ENCODE measurements at places on chromosomes 1 and 21.

DNA sequence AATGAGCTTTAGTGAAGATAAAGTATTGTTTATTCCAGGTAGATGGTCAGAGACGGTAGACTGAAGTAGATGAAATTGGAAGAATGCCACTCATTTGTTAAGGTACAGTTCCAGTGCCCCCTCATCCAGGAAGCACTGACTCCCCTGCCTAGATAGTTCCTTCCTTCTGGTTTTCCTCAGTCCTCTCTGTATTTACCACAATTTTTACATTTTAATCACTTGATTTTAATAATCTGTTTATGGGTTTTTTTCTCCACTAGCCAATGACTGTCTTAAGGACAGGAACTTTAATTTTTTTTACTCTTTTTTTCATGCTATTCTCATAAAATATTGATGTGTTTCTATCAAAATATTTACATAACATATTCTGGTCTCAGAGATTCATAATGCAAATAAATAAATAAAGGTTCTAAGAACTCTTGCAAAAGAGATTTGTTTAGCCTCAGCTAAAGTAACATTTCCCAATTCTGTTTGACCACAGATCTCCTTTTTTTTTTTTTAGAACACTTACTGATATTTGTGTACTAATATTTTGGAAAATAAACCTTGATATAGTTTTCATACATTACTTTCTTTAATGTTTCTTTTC is 651.6 kb downstream of the PLPP3 start:
- DNase-seq: no peak

- peak; percentile 9 for DNase-seq
Measured at GRCh38 chr1:183685112-183685713, 32.1 kb upstream of the APOBEC4 start.

GRCh38 chr1:14280909-14281308 is 317.6 kb upstream of the KAZN start:
- DNase-seq: no peak

- no peak for DNase-seq
Measured at GRCh38 chr1:94322696-94323095, 85.3 kb upstream of the ARHGAP29 start.

DNA sequence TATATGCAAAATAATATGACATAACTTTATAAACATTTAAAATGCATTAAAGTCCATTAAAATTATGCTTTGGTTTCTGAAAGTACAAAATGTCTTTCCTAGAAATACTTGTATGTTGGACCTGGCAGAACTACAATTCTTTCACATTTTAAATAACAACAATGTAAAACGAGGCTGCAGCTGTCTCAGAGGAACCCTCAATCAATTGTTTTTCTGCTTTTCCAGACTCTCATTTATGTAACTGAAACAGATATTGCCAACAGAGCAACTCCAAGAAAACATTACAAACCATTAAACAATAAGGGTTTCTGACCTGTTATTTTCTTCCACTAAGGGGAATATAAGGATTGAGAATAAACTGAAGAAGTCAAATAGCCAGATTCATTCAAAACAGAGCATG is 1193.4 kb downstream of the NCAM2 start:
- DNase-seq: no peak

GRCh38 chr21:28747464-28747863 is 245.2 kb downstream of the LTN1 start:
- DNase-seq: no peak

- DNase-seq: peak; percentile 44
Measured at GRCh38 chr1:171226747-171227370, 21.4 kb upstream of the FMO1 start.

GRCh38 chr1:16298653-16299052 is 53.6 kb downstream of the FBXO42 start:
- no peak for DNase-seq

GRCh38 chr1:159141584-159142390 is 29.6 kb upstream of the CADM3 start:
- no peak for DNase-seq

DNA sequence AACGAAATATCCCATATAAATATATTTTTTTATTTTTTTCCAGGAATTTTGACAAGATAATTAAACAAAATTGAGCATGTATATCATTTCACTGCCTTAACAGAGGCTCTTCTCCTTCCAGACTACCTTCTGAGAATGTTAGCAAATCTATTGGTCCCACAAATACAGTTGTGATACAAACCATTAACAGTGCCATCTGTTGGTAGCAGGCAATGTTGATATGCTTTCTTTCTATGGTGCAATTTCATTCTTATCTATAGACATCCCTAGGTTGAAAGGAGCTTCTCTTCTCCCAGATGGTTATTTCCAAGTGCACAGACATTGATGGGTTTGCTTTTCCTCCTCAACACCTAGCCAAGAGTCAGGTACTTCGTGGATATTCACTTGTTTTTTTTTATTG is 303.6 kb downstream of the USH2A start:
- DNase-seq: no peak

GRCh38 chr1:112478314-112478713 is 30.5 kb upstream of the WNT2B start:
- DNase-seq: no peak

DNA sequence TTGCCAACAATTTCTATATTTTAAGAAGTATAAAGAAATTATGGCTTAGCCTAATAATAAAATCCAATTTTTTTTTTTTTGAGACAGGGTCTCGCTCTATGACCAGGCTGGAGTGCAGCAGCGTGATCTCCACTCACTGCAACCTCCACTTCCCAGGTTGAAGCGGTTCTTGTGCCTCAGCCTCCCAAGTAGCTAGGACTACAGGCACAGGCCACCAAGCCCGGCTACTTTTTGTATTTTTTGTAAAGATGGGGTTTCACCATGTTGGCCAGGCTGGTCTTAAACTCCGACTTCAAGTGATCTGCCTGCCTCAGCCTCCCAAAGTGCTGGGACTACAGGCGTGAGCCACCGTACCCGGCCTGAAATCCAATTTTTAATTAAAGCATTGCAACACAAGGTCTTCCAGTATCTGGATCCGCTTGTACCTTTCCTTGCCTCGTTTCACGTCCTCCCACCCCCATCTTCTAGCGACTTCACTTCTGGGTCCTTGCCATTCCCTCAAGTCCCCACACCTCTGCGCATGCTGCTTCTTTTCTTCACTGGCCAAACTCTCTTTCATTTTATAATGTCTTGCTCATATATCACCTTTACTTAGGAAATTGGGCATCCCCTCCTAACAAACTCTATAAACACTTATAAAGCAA is 2.3 kb downstream of the FUBP1 start:
- no peak for DNase-seq

- no peak for DNase-seq
Measured at GRCh38 chr1:241779897-241780296, 68.1 kb upstream of the EXO1 start.

DNA sequence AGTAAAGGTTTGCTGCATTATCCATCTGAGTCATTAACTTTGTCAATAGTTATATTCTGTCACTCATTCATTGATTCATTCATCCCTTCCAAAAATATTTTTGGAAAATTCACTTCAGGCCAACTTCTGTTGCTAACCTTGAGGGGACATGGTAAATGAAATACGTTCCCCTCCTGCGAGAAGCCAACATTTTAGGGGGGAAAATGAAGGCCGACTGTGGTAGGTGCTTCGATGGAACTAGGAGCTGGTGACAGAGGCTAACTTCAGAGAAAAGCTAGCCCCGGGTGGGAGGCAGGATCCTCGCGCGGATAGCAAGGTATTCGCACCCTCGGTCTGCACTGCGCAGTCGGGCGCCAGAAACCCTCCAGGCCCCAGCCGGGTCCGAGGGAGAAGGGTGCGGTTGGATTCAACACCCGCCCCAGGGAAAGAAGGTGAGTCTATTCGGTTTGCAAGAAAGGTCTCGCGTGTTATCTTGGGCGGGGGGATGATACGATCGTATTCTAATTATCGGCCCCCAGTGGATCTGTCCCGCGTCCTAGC is 646 bp upstream of the RRP15 start:
- no peak for DNase-seq

DNA sequence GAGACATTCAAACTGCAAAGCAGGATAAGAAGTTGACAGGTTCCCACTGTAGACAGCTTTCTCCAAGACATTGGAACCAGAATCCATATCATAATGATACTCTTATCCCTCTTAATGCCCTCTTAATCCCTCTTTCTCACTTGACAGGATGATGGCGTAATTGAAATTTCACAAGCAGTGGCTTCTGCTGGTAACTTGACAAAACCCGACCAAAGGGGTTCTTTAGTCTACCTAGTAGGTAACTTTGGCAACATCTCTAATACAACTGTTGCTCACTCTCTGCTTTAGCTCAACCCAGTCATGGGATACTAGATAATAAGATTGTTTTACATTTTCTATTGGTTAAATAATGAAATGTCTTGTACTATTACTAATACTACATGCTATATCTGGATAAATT is 34.7 kb downstream of the S100A10 start:
- DNase-seq: no peak

DNA sequence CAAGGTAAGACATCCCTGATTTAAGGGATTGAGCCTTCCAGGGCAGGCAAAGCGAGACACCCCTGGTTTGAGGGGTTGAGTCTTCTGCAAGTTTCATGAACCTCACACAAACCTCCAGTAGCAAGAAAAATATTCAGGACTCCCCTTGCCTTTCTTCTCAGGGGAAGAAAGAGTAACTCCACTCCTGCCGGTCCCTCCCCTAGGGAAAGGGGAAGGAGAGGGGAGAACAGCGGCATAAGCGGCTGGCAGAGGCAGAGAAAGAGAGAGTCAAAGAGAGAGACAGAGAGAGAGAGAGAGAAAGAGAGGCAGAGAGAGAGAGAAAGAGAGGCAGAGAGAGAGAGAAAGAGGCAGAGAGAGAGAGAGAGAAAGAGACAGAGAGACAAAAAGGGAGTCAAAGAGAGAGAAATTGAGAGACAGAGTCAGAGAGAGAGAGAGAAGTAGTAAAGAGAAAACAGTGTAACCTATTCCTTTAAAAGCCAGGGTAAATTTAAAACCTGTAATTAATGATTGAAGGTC is 29.5 kb upstream of the CBR3 start:
- DNase-seq: no peak

DNA sequence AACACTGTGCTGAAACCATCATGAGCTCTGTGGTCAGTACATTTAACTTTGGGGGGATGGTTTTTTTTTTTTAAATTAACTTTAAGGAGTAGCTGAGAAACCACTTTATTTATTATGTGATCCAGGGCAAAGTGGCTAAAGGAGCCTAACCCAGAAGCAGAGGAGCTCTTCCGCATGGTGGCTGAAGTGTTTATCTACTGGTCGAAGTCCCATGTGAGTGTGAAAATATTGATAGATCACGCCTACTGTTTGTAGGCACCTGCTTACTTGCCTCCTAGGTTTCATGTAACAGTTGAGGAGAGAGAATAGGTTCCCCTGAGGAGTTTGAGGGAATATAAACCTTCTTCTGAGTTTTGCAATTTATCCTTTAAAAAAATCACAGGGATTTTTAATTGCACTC is 181.4 kb downstream of the ZP4 start:
- no peak for DNase-seq

DNA sequence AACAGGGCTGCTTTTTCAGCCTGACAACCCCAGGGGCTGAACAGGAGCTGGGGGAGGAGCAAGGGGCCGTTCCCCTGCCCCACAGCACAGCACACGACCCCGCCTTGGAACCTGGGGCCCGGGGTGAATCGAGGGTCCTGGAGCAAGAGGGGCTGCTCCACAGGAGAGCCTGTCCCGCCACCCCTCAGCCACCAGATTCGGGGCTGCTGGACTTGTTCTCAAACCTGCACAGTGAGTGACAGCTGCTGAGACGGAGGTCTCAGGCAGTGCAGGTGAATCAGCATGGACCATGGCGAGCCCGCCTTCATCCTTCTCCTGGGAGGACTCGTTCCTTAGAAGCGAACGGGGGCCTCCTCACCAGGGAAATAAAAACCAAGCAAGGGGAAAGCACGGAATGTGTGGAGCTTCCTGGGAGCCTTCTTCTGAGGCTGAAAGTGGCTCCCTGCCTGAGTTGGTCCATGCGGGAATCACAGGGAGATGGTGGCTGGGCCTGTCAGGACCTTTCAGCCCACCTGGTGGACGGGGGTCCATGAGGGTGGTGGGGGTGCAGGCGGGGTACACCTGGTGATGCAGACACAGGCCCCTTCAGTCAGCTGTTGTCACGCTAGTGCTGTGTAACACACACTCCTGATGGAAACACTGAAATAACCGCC is 125.4 kb downstream of the SIK1 start:
- DNase-seq: no peak

DNA sequence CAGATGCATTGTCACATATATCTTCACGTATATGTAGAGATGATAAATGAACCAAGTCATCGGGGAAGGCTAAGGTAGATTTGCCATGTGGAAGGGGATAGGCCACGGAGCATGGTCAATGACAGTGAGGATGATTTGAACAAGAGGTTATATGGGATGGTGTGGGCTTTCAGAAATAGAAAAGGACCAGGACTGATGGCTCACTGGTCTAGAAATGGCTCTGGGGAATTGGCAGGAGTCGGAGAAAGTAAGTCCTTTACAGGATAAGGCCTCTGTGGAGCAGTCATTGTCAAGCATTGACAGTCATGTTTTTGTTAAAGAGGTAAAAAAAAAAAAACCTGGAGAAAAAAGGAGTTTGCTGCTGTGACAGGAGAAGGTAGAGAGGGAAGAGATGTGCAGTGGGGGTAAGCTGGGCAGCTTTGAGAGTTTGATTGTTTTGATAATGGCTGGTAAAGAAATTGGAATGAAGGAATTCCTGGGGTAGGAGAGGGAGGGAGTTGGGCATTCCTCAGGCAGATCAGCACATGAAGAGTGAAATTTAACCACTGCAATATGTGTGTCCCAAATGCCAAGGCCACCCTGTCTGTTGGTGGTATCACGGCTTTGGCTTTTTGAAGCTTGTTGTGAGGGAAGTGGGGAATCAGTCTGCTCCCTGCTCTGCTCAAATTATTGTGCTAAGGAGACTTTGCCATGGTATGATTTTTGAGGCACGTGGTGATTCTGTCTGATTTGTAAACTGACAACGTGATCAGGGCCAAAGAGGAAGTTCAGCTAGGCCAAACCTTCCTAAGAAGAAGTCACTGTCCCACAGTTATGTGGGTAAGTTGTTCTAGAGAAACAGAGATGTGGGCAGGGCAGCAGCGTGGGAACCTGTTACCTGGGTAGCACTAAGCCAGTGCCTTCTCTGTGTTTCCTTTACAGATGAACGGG is 26.0 kb downstream of the MACF1 start:
- no peak for DNase-seq

DNA sequence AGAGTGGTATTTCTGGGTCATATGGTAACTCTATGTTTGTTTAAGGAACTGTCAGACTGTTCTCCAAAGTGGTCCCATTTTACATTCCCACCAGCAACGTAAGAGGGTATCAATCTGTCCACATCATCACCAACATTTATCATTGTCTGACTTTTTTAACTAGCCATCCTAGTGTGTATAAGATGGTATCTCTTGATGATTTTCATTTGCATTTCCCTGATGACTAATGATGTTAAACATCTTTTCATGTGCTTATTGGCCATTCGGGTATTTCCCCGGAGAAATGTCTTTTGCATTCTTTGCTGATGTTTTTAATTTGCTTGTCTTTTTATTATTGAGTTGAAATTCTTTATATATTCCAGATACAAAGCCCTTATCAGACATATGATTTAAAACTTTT is 370.1 kb upstream of the NR5A2 start:
- no peak for DNase-seq

GRCh38 chr1:232472485-232473041 is 157.4 kb downstream of the SIPA1L2 start:
- DNase-seq: no peak

- DNase-seq: peak; percentile 32
Measured at GRCh38 chr1:209692745-209693504, 11.7 kb upstream of the HSD11B1 start.

- no peak for DNase-seq
Measured at GRCh38 chr1:239735111-239735510, 348.7 kb downstream of the CHRM3 start.
